ENCODE measurements at places on chromosomes 16 and 17. TPM values are rescaled to one million over a fixed set of nuclear protein-coding genes. Genes with fewer than 3 reads are reported as not detected.

- no peak for DNase-seq
Observed at GRCh38 chr17:20032636-20033035, 23.5 kb downstream of the SPECC1 start.

Gene GDPD1
- 9.6 TPM for polyA plus RNA-seq

DNA sequence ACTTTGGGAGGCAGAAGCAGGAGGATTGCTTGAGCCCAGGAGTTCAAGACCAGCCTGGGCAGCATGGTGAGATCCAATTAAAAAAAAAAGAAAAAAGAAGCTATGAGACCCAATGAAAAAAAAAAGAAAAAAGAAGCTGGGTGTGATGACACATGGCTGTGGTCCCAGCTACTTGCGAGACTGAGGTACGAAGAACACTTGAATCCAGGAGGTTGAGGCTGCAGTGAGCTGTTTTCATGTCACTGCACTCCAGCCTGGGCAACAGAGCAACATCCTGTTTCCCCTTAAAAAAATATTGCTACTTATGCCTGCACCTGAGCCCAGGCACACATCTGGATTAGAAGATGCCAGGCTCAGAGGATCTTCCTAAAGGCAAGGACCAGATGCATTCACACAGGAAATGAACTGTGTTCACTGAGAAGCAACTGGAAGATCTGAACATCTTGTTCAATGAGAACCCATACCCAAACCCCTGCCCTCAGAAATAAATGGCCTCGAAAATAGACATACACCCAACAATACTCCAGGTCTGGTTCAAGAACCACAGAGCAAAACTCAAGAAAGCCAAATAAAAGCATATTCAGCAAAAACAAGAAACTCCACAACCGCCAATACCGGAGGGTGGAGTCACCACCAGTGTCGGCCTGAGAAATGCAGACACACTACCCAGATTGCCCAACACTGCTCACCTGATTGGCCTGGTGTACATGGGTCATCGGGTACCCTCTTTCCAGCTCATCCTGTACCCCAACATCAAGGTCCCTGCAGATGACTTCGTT, 4.4 kb downstream of the RNF135 start:
- no peak for DNase-seq

GRCh38 chr16:70685061-70685937, 554 bp downstream of the MTSS2 start:
- no peak for DNase-seq

- no peak for DNase-seq
Observed at GRCh38 chr17:38608648-38609047, 2.9 kb upstream of the SRCIN1 start.

GRCh38 chr17:54626146-54626703, 274.4 kb upstream of the TOM1L1 start:
- no peak for DNase-seq

Gene C16orf54
- polyA plus RNA-seq: 0.24 TPM

Gene OR1F1
- not detected for polyA plus RNA-seq

DNA sequence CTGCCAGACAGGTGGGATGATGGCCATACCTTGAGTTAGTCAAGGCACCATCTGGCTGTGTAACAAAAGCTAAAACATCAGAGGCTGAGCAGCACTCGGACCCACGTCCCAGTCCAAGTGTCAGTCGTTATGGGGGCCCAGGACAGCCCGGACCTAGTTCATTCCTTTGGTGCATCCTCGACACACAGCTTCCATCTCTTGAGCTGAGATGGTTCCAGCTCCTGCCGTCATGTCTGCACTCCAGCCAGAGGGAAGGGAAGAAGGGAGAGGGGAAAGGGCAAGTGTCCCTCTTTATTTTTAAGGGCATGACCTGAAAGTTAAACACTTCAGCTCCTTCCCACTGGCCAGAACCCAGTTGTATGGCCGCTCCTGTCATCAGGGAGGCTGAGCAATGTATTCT, 218.0 kb downstream of the SEC14L1 start:
- DNase-seq: no peak

DNA sequence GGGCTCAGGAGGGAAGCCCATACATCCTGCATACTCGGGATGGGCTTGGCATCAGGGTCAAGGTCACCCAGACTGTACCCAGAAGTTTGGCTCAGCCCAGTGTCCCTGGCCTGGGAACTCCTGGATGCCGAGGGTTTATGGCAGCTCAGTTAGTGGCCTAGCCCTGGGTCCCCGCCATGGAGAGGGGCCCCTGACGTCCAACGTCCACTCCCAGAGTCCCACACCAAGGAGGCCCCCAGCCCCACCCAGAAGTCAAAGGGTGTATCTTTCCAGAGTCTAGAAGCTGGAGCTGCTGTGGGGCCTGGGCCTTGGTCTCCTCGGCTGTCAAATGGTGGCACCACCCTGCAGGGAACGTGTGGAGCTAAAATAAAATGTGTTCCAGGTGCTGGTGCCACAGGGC, 76.4 kb downstream of the SREBF1 start:
- DNase-seq: no peak
